ENCODE measurements at places on chromosomes 3 and 15.

DNA sequence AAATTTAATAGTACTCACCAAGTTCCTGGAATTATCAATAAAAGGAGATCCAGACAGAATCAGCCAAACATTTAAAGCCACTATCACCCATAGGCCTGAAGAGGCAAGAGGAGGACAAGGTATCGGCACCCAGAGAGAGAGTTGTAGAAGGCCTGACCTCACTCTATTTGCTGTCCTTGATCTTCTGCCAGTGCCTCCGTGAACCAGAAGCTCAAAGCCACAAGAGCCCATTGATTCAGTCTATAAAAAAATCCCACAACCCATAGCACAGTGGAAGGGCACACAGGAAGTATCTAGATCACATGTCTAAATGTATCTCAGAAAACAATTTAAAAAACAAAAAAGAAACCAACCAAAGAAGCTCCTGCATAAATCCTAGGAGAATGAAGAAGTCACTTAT lies 68.6 kb upstream of the FAM174B start:
- no peak for DNase-seq

DNA sequence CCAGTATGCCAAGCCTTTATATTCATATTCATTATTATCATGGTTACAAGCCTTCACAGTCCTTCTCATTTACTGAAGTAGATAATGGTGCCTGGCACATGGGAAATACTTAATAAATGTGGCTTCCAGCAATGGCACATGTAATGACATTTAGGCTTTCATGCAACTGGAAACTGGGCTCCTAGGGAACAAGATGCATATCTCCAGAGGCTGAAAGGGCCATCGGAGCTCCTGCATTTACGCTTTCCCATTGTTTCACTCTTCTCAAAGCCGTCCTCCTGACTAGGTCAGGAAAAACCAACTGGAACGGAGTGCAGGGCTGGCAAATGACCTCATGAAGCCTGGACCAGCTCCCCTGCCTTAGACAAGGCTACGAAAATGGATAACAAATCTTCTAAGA lies 474.9 kb downstream of the MAGI1 start:
- DNase-seq: no peak

GRCh38 chr15:77516786-77517185 lies 96.1 kb downstream of the HMG20A start:
- DNase-seq: no peak

DNA sequence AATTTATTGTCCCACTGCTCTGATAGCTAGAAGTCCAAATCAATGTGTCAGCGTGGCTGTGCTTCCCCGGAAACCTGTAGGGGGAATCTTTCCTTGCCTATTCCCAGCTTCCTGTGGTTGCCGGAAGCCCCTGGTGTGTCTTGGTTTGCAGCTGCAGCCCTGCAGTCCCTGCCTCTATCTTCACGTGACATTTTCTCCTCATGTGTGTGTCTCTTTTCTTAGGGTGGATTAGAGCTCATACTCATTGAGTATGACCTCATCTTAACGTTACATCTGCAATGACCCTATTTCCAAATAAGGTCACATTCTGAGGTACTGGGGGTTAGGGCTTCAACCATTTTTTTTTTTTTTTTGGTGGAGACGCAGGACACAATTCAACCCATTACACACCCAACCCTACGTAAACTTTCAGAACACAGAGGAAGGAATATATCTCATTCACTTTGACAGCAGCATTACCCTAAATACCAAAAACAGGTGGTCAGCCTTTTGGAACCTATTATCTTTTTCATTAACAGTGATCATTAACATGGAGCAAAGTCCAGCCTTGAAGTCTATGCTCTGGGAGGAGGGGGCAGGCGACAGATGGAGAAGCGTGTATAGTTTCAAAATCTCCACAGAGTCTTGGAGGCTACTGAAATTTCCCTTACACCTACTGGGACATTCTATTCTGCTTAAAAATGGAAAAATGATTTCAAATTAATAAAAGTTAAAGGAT lies 88.6 kb downstream of the RYK start:
- no peak for DNase-seq

- DNase-seq: no peak
Measured at GRCh38 chr3:142624341-142625152, 28.4 kb downstream of the PLS1 start.

DNA sequence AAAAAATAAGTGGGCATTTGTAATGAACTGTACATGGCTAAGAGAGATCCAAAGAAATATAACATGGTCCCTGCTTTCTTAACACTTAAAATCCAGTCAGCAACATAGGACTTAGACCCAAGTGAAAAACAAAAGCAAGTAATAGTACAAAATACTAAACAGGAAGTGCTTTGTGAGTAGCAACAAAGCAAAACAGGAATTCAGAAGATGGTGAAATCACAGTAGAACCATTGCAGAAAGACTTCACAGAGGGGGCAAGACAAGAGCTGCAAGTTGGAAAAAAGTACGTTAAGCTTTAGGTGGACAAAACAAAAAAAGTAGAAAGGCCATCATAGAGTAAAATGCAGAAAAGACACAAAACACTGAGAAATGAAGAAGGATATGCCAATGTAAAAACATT lies 116.0 kb downstream of the TBC1D5 start:
- no peak for DNase-seq

- DNase-seq: no peak
Measured at GRCh38 chr15:46856839-46857502, 860.3 kb upstream of the SEMA6D start.

DNA sequence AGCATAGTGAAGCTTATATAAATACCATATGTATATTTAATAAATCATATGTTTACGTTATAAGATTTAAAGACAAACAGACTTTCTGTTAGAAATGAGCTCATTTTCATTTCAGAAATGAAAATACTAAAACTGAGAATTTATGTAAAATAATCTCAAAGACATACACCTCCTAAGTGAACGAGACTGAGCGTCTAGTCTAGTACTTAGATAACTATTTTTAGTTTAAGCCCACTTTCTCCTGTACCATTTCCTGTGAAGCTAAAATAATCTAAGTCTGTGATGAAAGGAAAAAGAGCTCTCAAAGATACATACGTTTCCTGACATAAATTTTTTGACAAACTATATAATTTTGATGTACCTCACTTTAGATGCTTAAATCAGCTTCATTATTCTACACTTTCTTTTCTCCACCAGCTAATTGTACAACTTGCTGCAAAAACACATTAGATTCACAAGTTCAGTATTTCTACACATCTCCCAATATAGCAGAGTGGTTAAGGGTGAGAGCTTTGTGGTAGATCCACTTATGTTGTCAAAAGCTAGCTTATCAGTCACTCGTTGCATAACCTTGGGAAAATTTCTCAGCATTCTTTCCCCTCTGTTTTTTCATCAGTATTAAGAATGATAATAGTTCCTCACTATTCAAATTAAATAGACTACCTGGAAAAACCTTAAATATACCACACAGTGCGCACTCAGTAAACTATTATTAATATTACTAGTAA lies 703.0 kb downstream of the PLOD2 start:
- DNase-seq: no peak

DNA sequence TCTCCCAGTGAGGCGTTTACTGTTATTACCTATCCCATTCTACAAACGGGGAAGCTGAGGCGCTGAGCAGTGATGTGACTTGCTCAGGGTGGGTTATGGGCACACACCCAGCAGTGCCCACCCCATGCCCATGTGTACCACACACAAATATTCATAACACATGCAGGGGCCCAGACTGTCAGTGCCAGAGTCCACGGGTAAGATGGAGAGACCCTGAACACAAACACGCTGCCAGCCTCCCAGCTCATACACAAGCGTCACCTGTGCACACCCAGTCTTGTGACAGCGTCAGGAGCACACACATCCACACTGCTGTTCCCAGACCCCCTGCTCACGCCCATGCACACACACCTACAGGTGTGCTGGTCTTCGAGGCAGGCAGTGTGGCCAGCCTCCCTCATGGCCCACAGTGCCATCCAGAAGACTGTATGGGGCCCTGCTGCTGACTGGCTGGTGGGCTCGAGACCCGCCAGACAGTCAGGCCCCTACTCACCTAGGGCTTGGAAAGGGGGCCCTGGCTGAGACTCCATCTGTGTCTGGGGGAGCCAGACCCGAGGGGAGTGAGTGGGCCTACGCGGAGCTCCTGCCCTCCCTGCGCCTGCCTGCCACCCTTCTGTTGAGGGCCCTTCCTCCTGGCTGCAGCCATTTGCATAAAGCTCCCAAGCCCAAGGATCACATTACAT lies 39.4 kb downstream of the DNAJB8 start:
- no peak for DNase-seq

DNA sequence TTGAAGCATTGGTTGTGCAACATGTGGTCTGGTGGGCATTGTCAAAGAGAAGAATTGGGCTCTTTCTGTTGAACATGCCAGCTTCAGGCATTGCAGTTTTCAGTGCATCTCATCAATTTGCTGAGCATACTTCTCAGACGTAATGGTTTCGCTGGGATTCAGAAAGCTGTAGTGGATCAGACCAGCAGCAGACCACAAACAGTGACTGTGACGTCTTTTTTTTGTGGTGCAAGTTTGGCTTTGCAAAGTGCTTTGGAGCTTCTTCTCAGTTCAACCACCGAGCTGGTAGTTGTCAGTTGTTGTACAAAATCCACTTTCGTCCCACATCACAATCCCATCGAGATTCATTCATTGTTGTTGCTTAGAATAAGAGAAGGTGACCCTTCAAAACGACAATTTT lies 84.5 kb downstream of the NPAP1 start:
- DNase-seq: no peak

GRCh38 chr3:137194301-137194700 lies 236.5 kb downstream of the IL20RB start:
- DNase-seq: no peak

DNA sequence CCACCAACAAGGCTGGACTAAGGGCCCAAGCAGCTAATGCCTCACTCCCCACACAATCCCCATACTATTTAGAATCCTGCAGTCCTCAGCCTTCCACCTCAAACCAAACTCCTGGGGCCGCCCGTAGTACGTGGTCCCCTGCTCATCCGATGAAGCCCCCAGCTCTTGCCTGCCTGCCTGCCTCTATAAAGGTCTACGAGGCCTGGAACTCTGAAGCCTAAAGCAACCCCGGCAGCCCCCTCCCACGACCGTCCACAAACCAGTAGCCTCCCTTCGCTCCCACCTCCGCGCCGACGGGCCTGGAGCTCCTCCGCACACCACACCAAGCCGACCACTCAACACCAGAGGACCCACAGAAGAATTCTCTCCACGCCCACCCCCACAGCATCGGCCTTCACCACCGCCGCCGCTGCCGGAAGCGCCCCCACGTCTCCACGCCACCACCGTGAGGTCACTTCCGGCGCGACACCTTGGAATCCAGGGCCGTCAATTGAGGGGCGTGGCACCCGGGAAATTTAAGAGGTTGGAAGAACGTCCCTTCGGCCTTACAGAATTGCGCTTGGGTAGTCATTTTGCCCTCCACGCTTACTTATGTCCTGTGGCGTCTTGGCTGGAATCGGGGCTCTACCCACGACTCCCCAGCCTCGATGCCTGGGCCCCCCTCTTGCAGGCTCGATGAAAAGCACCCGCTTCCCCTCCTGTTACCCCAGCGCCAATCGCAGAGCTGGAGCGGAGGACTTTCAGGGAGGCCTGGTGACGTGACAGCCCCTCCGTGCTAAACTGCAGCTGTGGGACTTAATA lies at the start of gene EDC3:
Gene EDC3 (minus strand): TSS at position 428 of the 801 bp plus-strand sequence. CDS start 20,900 bp downstream, outside the sequence.
- peak; percentile 84 for DNase-seq

DNA sequence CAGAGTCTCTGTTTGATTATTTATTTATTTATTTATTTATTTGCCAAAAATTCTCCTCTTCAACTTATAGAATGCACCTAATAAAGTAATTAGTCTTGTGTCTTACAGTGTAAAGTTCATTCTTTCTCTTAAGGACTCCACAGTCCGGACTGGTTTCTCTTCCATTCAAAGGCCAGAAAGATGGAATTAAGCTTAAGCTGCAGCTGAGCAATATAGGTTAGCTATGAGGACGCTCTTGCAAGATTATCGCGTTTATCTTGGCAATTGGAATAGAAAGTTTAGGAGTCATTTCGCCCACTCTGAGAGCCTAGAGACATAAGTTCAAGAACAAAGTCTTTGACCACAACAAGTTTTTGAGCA lies 15.0 kb downstream of the TAGLN3 start:
- DNase-seq: no peak

- DNase-seq: no peak
Measured at GRCh38 chr3:30303770-30304169, 302.6 kb upstream of the TGFBR2 start.

GRCh38 chr3:56655709-56656108 lies 27.4 kb downstream of the TASOR start:
- DNase-seq: no peak

- no peak for DNase-seq
Measured at GRCh38 chr3:10411598-10412332, 90.9 kb upstream of the SEC13 start.

DNA sequence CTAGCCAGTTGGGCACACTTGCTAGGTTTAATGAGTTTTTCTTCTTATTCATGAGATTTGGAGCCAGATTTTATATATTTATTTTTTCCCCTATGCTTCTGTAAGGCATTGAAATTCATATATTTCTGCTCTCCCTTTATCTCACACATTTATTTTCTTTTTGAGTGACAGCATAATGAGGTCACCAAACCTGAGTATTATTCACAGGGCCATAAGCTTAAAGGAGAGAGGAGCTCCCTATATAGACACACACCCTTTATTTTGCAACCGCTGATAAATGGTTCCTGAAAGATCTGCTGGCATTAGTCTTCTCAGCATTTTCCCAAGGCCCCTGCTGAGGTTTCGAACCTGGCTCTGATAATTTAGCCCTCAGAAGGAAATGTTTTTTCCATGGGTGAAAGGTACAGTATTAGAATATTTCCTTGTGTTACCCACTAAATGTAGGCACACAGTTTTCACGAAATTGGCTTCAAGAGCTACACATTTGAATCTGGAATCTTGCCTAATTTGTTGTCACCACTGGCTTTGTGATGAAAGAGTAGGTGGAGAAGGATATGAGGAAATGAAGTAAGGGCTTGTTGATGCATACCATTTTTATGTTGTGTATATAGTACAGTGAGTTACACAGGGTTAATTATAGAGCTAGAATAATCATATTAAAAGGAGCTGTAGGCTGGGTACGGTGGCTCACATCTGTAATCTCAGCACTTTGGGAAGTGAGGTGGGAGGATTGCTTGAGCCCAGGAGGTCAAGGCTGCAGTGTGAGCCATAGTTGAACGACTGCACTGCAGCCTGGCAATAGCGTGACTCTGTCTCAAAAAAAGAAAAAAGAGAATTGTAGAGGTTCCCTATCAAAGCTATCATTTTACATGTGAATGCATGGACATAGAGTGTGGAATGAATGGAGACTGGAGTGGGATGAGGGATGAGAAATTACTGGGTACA lies 6.5 kb downstream of the KLHL18 start:
- DNase-seq: no peak

DNA sequence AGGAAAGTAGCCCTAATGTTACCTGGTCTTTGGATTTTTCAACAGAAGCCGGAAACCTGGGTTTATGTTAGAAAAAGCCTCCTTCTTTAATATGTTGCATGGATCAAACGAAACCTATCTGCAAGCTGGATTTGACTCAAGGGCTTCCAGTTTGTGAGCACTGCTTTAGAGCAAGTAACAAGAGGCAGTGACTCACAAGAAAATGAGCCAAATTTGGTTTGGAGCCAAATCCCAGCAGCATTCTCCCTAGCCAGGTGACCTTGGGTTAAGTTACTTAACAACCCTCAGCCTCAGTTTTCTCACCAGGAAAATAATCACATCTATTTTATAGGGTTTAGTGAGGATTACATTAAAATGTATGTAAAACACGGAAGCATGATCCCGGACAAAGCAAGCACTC lies 215.2 kb upstream of the PRICKLE2 start:
- peak; percentile 8 for DNase-seq

- no peak for DNase-seq
Measured at GRCh38 chr3:29554566-29554965, 273.7 kb downstream of the RBMS3 start.

- DNase-seq: peak; percentile 36
Measured at GRCh38 chr15:38564557-38565286, at the start of gene RASGRP1. Gene RASGRP1, minus strand, starts transcription at chr15:38564814. Its CDS starts 186 bp downstream, at chr15:38564628.
